Upper lobe of right lung (tissue), 1 donor: ENCODE measurements at places on chromosomes 13 and 19. TPM values are rescaled to one million over a fixed set of nuclear protein-coding genes. Genes with fewer than 3 reads are reported as not detected.
A peak's percentile ranks its signal among the peaks of the same experiment; 100 is the strongest.

- no peak for DNase-seq
Measured at GRCh38 chr19:19510432-19510831, 4.9 kb downstream of the TSSK6 start.

Gene FCAR
- 3.2 TPM for total RNA-seq

DNA sequence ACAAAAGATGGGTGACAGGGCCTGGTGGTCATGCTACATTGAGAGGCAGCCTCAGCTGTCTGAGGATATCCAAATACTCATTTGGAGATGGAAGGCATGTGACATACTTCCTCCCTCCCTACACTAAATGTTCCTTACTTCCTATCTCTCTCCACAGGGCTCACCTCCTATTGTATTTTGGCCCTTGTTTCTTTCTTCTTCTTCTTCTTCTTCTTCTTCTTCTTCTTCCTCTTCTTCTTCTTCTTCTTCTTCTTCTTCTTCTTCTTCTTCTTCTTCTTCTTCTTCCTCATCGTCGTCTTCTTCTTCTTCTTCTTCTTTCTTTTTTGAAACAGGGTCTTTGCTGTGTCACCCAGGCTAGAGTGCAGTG lies 71.8 kb upstream of the POMP start:
- DNase-seq: no peak

- no peak for DNase-seq
Measured at GRCh38 chr13:71368336-71368735, 498.7 kb downstream of the DACH1 start.

Gene NOVA2
- total RNA-seq: 21.2 TPM

DNA sequence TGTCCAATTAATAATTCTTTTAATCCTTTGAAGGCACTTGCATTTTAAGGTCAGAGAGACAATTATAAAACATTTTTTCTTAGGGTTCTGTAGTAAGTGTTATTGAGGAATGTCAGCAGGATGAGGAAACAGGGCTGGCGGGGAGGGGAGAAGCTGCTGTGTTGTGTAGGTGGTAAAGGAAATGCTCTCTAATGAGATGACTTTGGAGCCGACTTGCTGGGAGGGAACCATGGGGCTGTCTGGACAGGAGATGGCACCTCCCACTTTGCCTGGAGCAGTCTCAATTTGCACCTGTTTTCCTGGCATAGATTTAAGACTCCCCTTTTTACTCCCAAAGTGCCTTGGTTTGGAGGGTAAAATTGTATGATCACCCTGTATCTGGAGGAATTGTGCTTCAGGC lies 230.4 kb downstream of the ATP8A2 start:
- no peak for DNase-seq

DNA sequence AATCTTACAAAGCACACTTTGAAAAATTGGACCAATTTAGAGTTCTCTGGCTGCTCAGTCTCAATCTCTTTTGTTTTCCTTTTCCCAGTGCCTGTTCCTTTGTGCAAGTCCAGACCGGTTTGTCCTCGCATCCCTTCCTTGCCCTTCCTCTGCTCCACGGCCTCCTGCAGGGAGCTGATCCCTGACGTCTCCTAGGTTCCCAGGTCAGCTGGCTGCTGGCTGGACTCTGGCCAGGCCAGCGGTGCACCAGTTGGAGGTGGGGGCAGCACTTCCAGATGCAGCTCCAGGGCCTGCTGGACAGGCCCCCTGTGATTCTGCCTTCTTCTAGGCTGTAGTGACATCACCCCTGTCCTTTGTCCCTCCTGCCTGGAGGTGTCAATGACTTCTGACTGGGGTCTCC lies 44.0 kb upstream of the KPNA3 start:
- no peak for DNase-seq

- no peak for DNase-seq
Measured at GRCh38 chr13:98529171-98529570, 47.7 kb downstream of the STK24 start.

GRCh38 chr13:109151696-109152095 lies 522.3 kb downstream of the MYO16 start:
- no peak for DNase-seq

Gene KLK12
- total RNA-seq: not detected

GRCh38 chr19:1225440-1226226 lies 12.2 kb downstream of the CBARP start:
- DNase-seq: no peak

Gene C19orf38
- 7.4 TPM for total RNA-seq

Gene CBY2
- total RNA-seq: not detected

- DNase-seq: no peak
Measured at GRCh38 chr13:65582160-65582559, 1648.0 kb downstream of the PCDH9 start.

Gene IQCN
- total RNA-seq: 4.9 TPM

- no peak for DNase-seq
Measured at GRCh38 chr19:13228561-13228960, 78.3 kb downstream of the IER2 start.

- DNase-seq: no peak
Measured at GRCh38 chr19:8631425-8631819, 989 bp downstream of the NFILZ start.

Gene SLC25A41
- not detected for total RNA-seq

DNA sequence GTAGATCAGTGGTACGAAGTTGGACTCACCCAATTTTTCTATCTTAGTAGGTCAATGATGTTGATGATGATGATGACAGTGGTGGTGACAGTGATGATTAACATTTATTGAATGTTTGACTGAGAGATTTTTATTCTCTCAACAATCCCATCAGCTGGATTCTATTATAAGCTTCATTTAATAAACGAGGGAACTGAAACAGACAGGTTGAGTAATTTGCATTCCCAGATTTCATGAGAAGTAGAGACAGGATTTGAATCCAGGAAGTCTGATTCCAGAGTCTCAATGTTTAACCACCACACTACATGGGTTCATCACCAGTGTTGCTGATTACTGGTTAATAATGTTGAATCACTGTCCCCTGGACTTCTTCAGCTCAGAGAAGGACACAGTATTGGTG lies 168.9 kb downstream of the FLT1 start:
- DNase-seq: no peak

- DNase-seq: no peak
Measured at GRCh38 chr13:33518452-33518851, 232.9 kb upstream of the STARD13 start.

Gene SIGLECL1
- not detected for total RNA-seq

DNA sequence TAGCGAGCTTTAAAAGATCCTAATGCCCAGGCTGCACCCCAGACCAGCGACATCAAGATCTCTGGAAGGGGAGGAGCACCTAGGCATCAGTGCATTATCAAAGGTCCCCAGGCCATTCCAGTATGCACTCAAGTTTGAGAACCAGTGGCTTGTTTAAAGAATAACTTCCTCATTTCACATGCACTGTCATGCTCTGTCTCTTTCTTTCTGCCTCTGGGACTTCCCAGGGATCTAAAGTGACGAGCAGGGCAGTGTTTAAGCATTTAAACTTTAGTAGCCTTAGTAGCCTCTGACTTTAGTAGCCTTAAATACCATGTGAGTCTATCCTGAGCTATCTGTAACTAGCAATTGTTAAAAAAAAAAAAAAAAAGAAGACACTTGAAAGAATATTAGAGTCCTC lies 8.9 kb upstream of the FARP1 start:
- DNase-seq: no peak

- peak; percentile 88 for DNase-seq
Measured at GRCh38 chr19:10388957-10389356, 8.6 kb upstream of the TYK2 start.

Gene CALR3
- total RNA-seq: not detected

- no peak for DNase-seq
Measured at GRCh38 chr13:92825938-92826596, 400.5 kb upstream of the GPC6 start.

- DNase-seq: no peak
Measured at GRCh38 chr13:66427458-66427861, 802.7 kb downstream of the PCDH9 start.

DNA sequence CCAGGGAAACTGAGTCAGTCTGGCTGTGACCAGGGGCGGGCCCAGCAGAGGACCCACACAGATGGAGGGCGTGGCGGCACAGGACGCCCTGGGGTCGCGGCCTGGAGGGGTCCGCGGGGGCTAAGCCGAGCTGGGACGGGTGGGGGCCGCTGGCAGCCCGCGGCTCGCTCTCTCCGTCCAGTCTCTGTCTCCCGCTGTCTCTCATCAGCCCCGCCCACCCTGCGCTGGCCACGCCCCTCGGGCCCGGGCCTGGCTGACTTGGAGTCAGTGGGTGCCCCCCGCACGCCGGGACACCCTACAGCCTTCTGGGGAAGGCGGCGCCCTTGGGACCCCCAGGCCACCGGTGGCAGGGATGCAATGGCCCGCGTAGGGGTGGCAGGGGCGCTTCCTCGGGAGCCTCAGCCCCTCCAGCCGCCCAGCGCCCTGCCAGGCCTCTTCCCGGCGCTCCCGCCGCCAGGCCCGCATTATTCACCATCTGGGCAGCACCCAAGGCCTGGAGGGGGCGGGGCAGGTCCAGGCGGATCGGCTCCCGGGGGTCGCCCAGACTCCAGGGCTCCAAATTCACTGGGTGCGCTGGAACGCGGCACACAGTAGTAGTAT lies at the start of gene TBXA2R:
TBXA2R (minus strand) TSS at position 186 of the 600 bp plus-strand sequence. CDS start 6,241 bp downstream, outside the sequence.
- DNase-seq: peak; percentile 83

DNA sequence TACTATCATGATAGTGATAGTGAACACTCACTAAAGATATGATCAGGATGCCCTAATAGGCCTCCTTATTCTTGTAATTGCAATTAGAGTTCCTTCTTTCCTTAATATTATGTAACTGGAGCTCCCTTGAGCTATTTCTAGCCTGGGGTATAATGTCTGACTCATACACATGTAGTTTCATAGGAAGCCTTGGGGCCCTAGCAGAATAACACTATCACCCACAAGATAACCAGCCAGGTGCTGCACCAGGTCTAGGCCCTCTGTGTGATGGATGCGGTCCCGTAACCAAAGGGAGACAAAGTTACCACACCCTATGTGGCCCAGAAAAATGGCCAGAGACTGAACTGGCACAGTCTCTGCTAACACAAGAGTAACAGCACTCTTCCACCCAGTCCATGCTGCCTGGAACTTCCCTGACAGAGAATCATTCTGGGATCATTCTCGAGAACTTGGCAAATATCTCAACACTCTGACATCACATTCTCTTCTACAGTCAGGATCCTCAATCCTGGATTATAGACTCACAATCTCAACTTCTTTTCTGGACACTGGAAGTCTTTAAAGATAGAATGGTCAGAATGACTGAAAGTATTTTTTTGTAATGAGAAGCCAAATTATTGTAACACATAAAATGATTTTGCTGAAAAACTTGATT lies 32.6 kb upstream of the IGFL4 start:
- DNase-seq: no peak

Gene F10
- 7.9 TPM for total RNA-seq

GRCh38 chr19:1324806-1325567 lies 39.3 kb downstream of the EFNA2 start:
- DNase-seq: no peak

DNA sequence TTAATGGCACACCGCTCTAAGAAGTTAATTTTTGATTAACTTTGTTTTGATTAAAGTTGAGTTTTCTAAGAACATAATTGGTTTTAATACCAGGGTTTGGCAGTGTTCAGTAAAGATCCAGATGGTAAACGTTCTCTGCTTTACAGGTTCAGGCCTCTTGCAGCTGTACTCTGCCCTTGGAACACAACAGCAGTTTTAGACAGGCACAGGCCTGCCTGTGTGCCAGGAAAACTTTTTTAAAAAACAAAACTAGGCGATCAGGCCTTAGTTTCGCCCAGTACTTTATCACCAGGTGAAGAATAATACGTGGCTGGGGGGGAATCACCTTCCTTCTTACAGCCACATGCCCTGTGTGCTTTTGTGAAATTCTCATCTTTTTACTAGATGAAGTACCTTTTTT lies 38.0 kb upstream of the TEX29 start:
- DNase-seq: no peak

GRCh38 chr19:42697884-42698283 lies 42.4 kb downstream of the PSG3 start:
- DNase-seq: no peak

Gene SBSN
- not detected for total RNA-seq

Gene LYL1
- total RNA-seq: 21.8 TPM

GRCh38 chr19:30431591-30431990 lies 59.4 kb downstream of the ZNF536 start:
- DNase-seq: no peak

- peak; percentile 34 for DNase-seq
Measured at GRCh38 chr19:48186541-48186991, 16.1 kb downstream of the ZSWIM9 start.

- no peak for DNase-seq
Measured at GRCh38 chr19:55498246-55498840, 10.1 kb downstream of the SSC5D start.

DNA sequence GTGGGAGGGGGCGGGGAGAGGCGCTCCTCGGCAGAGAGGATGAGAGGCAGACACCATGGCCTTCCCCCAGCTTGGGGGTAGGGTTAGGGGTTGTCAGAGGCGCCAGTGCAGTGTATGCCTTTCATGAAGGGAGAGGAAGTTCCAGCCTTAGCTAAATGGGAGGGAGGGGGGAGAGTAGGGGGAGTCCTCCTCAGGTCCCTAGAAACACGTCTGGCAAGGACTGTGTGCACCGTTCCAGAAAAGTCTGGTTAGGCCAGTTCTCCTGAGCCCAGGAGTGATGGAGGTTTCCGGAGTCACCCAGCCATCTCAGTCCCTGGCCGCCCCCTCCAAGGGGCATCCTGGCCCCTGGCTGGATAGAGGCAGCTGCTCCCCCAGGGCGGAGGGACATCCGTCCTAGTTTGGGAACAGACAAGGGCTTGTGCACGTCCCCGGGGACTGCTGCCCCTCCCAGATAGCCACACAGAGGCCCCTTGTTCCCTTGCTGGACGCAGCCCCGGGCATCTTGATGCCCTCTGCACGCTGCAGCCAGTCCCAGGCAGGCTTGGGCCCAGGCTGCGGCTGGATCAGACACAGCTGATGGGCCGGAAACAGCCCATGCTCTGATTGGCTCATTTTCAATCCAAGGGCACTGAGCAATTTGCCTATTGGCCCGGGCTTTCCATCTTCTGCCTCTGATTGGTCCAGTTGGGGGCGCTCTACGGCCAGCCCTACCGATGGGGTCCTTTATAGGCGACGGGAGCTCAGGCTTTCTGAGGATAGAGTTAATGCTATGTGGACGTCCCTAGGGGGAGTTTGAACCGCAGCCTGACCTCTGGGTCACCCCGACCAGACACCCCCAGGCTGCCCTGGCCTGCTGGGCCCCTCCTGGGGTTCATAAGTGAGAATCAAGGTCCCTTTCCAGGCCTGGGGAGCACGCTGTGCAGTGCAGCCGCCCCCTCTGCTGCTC lies 3.8 kb downstream of the S1PR2 start:
- peak; percentile 63 for DNase-seq

GRCh38 chr13:90293793-90294361 lies 1053.6 kb upstream of the MIR17HG start:
- no peak for DNase-seq

GRCh38 chr13:102693250-102693649 lies 1.6 kb downstream of the METTL21C start:
- no peak for DNase-seq

- DNase-seq: no peak
Measured at GRCh38 chr19:42468273-42468796, 25.6 kb upstream of the CXCL17 start.

Gene LCP1
- 234 TPM for total RNA-seq

- no peak for DNase-seq
Measured at GRCh38 chr13:93951108-93951507, 528.4 kb downstream of the DCT start.

Gene PLIN5
- 17.2 TPM for total RNA-seq
